ENCODE measurements at places on chromosomes 6 and 20.

GRCh38 chr20:62653373-62653772 is 11.1 kb downstream of the SLCO4A1 start:
- no peak for DNase-seq

GRCh38 chr20:36932476-36933426 is 18.8 kb downstream of the SAMHD1 start:
- peak; percentile 81 for DNase-seq

DNA sequence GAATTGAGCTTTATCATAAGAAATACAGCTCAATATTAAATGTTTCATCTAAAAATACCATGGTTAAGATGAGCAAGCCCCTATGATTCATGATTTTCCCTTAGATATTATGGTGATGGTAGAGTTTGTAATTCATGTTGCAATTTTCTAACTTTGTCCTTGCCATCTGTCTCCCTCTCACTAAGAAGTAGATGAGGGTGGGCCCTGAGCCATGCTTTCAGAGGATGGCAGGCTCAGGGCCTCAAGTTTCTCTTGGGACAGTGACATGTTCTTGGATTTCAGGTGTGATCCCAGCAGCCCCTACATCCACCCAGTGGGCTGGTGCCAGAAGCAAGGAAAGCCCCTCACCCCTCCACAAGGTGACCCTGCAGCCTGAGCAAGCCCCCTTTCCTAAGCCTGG is 25.6 kb downstream of the L3MBTL1 start:
- DNase-seq: no peak

GRCh38 chr20:57934007-57934805 is 224.4 kb upstream of the PMEPA1 start:
- no peak for DNase-seq

DNA sequence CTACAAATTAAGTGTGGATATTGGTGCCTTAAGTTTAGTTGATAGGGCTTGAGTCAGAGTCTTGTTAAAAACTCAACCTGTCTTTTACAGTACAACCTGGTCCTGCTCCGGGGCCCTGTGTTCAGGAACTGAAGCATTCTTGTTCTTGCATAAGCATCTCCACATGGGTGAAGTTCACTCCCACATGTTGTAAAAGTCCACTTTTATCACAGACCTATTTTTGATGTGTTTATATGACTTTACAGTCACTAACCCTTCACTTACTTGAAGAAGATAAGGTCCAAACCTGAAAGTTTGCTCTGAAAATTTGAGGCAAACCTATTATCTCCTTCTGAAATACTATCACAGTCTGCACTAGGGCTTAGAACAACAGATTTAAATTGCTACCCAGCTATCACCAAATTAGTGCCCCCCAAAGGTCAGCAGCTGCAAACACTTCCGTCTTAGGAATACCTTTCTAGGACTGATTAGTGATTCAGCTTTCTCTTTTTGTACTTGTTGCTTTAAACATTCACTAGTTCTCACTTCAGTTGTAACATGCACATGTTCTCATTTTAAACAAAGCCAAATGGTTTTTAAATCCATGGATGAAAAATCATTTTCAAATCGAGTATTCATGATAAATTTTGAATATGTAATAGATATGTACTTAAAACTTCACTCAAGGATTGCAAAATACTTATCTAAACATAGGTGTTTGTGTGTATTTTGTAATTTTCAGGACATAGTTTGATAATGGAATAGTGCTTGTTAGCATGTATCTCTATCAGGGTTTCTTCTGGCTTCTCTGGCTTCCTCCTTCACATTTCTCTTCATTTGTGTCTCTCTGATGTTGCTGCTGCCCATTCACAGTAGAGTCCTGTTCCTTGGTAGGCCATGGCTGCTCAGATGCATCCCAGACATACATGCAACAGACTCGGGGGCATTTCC is 469.8 kb upstream of the SOX4 start:
- no peak for DNase-seq

DNA sequence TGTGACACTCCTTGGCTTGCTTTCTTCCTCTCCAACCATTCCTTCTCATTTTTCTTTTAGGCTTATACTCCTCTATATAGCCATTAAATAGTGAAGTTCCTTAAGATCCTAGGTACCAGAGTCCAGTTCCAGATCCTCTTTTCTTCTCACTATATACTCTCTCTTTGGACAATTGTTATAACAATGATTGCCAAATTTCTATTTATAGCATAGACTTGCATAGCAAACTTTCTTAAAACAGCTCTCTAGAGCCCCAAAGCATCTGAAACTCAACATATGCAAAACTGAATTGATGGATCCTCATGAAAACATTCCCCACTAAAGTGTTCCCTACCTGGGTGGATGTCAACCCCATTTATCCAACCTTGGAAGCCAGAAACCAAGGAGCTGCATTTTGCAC is 13.4 kb downstream of the PHIP start:
- no peak for DNase-seq

All from mesenchymal stem cell (in vitro differentiated cells and primary cell).